Hematopoietic multipotent progenitor cell (in vitro differentiated cells): ENCODE measurements at places on chromosomes 7 and 10. TPM values are rescaled to one million over a fixed set of nuclear protein-coding genes. Genes with fewer than 3 reads are reported as not detected.
A peak's percentile ranks its signal among the peaks of the same experiment; 100 is the strongest.

Gene ATRNL1
- under 0.01 TPM for total RNA-seq

DNA sequence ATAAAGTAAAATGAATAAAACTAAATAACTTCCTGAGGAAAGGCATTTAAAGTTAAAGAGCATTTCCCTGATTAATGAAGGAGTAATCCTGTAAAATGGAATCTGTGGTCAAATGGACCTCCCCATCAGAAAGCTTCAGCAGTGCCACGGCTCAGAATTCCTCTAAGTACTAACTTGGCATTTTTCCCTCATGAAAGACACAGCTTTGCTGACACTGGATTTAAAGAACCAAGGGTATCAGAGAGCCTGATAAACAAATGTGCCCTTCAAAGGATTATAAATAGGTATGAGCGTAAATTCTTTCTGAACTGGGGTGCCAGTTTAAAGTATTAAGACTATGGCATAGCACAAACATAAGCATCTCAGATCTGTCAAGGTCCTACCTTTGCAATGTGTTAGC lies 24.2 kb upstream of the RNF148 start:
- no peak for DNase-seq

Gene LRRC4
- 0.54 TPM for total RNA-seq

DNA sequence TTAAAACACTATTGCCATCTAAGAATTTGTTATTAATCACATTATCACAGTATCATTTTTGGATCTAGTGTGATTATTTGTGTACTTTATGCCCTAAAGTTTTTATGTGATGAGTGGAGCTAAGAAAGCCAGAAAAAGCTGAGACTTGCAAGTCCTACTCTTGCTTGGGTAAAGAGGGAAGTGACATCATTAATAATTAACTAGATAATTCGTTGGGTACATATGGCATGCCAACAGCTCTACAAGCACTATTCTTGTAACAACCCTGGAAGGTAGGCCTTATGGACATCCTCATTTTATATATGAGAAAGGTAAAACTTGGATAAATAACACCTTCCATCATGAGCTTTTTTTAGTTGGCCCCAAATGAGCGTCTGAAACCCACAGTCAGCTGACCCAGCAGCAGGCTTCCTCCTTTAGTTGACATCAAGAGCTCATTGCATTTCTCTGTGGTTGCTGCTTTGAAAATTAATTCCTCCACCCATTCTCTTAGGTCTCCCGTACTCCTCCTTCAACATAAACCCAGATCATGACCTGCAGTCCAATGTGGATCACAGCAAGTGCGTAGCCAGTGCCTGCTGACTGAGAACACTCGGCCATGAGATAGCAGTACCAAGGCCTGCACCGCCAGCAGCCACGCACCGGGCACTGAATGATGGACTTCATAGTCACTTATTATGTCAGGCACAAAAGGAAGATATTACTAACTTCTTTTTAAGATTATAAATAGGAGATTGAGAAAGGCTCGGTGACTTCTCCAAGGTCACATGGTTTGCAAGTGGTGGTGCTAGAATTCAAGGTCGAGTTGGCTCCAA lies 292.0 kb upstream of the AOAH start:
- DNase-seq = peak; percentile 10

Gene DNAJC12
- total RNA-seq = 1.9 TPM

GRCh38 chr7:94403546-94403945 lies 8.9 kb downstream of the COL1A2 start:
- DNase-seq = no peak

Gene CTAGE6
- total RNA-seq = 0.27 TPM

Gene EPHB6
- 18.9 TPM for total RNA-seq

GRCh38 chr7:1762238-1762945 lies 92.3 kb downstream of the ELFN1 start:
- no peak for DNase-seq

DNA sequence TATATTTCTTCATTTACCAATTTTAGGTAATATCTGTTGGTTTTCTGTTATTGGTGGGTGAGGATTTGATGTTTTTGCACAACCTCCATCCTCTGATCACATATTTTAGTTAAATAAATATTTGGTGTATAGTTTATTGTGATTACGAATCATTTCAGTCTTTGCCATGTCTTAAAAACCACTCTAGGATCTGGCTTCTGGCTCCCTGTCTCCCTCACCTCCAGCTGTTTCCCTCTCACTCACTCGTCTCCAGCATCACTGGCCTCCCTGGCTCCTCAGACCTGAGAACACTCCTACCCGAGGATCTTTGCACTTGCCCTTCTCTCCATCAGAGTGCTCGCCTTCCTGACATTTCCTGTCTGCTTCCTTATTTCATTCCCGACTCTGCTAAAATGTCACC lies 50.7 kb upstream of the NRF1 start:
- no peak for DNase-seq

- no peak for DNase-seq
These were observed 17.7 kb downstream of the SOSTDC1 start for GRCh38 chr7:16447876-16448275.

Gene SSC4D
- total RNA-seq = 0.81 TPM

DNA sequence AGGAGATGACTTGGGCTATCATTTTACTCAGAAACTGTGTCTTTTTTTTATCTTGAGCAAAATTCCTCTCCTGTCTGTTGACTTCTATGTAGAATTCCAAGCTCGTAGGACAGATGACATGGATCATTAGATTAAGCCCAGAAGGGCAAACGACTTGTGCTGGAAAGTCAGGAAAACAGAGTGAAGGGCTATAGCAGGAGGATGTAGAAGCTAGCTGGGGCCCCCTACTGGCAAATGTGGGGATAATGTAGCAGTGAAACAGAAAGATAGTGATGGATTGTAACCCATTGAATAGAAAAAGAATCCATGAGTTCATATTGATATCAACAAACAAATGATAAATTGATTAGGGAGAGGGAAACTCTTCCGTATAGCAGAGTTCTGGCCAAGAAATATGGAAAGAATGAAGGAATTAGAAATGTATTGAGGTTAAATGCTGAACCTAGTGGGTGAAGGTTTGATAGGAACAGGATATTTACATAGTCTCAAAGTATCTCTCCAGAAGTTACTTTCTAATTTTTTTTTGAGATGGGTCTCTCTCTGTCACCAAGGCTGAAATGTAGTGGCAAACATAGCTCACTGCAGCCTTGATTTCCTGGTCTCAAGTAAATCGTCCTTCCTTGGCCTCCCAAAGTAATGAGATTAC lies 103.6 kb downstream of the LYZL1 start:
- peak; percentile 27 for DNase-seq

GRCh38 chr7:110119883-110120581 lies 970.9 kb upstream of the LRRN3 start:
- no peak for DNase-seq

Gene CUBN
- 3.2 TPM for total RNA-seq

GRCh38 chr7:45035893-45036292 lies 35.9 kb downstream of the CCM2 start:
- DNase-seq = no peak

Gene MINDY3
- total RNA-seq = 5.1 TPM

DNA sequence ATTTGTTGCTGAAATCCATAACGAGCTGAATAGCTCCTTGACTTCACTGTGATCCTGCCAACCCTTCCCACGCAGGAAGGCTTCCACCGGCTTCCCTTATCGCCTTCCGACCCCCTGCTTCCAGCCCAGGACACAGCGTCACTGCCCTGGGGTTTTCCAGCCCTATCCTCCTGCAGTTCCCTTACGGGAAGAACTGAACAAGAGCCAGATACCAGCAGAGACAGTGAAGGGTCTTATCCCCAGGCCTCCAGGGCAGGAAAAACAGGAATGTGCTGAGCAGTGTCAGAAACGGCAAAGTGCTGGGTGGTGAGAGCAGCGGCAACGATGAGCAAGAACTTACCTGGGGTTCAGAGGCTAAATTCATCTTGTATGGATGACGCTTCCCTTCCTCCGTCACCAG lies 22.4 kb downstream of the PDLIM1 start:
- DNase-seq = no peak

- DNase-seq = no peak
These were observed 272.5 kb downstream of the DGKB start for GRCh38 chr7:14630048-14630447.

DNA sequence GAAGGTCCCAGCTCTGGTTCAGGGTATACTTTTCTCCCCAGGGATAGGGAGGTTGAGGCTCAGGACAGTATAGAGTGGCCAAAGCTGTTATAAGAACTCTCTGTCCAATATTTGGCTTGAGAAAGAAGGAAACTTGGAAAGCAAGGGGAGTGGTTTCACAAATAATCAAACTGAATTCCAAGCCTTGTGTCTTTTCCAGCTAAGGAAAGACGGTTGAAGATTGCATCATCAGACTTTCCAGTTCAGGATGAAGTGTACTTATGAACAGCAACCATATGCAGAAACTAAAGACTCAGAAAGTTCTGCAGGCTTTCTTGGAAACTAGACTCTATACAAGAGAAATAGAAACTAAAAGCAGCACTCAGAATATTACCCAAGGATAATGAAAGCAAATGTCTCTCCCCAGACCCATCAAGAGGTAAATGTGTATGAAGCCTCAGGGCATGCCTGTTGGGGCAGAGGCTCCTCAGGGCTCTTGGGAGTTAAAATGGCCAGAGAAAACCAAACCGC lies 46.4 kb downstream of the RAMP3 start:
- no peak for DNase-seq

- no peak for DNase-seq
These were observed 75.0 kb downstream of the SLC25A13 start for GRCh38 chr7:96246919-96247318.

GRCh38 chr7:83040484-83040883 lies 122.2 kb downstream of the PCLO start:
- DNase-seq = no peak

DNA sequence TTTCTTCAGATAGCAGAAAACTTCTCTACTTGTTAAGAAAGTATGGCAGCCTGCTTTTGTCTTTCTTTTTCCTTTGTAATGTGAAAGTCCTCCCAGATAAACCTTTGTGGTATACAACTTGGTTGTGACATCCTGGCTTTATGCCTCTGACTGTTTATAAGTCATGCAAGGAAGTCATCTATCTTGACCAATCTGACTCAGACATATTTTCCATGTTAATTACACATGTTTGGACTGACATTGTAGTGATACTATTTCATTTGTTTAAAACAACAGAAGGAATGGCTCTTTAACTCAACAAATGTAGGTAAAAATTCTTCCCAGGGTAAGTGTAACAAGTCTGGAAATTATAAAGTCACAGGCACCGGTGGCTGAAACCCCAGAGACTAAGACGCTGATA lies 341.6 kb upstream of the MEOX2 start:
- no peak for DNase-seq

GRCh38 chr10:72133517-72133916 lies 45.2 kb upstream of the SPOCK2 start:
- no peak for DNase-seq

DNA sequence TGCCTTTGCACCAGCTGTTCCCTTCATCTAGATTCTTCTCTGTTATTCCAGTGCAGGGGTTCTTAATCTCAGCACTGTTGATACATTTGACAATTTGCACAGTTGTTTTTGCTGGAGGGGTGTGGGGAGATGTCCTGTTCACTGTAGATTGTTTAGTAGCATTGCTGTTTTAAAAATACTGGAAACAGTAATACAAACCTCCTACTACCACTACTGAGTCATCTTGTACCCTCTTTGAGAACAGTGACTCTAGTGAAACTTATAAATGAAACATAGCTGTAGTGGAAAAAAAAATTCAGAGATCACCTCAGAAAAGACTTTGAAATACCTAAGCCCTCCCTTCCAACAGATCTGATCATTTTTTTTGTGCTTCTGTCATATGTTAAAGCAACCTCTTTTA lies 154.8 kb upstream of the TMEM196 start:
- no peak for DNase-seq

Gene HTR5A
- total RNA-seq = under 0.01 TPM

DNA sequence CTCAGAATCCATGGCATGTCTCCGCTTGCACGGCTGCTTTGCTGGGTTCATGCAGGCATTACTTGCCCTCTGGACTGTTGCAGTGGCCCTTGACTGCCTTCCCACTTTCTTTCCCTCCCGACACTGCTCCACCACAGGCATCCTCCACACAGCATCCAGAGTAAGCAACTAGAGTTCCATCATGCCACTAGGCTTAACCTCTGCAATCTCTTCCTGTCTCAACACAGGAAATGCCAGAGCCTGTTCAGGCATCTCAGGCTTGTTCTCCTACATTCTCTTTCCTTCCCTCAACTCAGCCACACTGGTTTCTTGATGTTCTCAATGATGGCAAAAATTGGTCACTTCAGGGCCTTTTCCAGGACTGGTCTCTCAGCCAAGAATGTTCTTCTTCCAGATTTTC lies 284.5 kb upstream of the KLF6 start:
- DNase-seq = no peak

GRCh38 chr7:141541375-141541774 lies 9.8 kb upstream of the AGK start:
- DNase-seq = no peak

Gene NPFFR1
- total RNA-seq = under 0.01 TPM

Gene CFAP70
- 1.1 TPM for total RNA-seq

Gene NANOS1
- total RNA-seq = 0.27 TPM

Gene TMEM243
- total RNA-seq = 30.4 TPM

GRCh38 chr7:144049491-144049890 lies 743 bp downstream of the OR2A5 start:
- DNase-seq = no peak

DNA sequence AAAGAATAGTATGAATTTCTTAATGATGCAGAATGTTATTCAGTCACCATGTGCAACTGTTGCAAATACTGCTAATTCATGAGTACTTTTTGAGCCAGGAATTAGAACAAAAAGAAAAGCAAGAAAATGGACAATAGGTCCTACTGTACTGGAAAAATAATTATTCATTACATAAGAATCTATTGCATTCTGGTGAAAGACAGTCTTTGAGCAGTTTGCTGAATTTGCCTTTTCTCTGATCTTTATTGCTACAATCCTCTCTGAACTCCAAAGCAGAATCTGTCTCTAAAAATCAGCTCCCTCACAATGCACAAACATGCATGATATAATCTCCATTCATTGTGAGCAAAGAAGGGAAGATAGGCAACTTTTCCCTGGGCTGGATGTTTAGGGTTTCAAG lies 12.8 kb downstream of the IFIT2 start:
- DNase-seq = no peak

DNA sequence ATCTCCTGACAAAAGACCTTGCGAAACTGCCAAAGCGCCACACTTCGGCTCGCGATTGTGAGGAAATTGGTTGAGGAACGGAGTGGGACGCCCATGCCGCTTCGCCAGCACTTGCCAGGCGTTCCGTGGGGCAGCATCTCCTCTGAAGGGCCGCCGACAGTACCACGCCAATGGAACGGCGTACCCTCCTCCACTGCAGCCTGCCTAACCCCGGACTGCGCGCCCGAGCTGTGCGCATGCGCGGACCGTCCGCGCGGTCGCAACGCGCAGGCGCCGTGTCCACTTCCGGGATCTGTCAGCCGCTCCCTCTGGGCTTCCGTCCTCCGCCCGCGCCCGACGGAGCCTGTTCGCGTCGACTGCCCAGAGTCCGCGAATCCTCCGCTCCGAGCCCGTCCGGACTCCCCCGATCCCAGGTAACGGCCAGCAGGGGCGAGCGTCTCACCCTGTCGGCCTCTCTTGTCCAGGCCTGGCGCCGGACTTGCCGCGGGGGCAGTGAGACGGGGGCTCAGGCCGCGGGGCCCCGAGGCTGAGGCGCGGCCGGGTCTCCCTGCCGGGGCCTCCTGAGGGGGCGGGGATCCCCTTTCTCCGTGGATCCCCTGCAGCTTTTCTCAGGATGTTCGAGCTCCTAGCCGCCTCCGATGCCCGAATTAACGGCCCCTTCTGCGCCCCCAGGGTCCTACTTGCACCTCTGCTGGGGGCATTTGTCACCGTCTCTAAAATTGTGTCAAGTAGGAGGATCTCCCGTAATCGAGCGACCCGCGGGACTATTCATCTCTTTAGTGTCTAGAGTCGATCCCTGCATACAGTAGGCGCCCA lies at the start of gene ARPC1A:
ARPC1A (plus strand) TSS at position 307 of the 816 bp plus-strand sequence. CDS start 7,456 bp downstream, outside the sequence.
- peak; percentile 90 for DNase-seq
